ENCODE measurements at places on chromosomes 2 and 18.

- no peak for DNase-seq
These were observed 1.3 kb upstream of the LRP2 start for GRCh38 chr2:169363560-169364150.

- no peak for DNase-seq
These were observed 1650.9 kb upstream of the TMEFF2 start for GRCh38 chr2:193845604-193846003.

- no peak for DNase-seq
These were observed 567.6 kb downstream of the KCNJ3 start for GRCh38 chr2:155266109-155266508.

DNA sequence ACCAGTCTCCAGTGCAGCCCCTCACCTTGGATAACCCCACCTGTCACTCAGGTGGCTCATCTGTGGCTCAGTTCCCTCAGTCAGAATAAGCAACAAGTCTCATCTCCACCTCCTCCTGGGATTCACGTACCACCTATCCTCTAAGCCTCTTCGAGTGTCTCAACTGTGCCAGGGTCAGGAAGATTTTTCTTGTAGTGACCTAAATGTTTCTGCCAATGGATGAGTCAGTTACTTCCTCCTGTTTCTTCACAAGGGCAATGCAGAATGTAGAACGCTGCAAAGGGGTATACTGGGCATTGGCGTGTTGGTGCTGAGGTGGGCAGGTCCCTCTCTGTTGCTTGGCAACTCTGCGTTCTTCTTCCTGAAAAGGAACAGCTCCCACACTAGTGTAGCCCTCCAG, 213.3 kb upstream of the CXCR4 start:
- DNase-seq, result no peak

GRCh38 chr2:230439590-230439989, 23.6 kb downstream of the SP100 start:
- DNase-seq, result no peak

DNA sequence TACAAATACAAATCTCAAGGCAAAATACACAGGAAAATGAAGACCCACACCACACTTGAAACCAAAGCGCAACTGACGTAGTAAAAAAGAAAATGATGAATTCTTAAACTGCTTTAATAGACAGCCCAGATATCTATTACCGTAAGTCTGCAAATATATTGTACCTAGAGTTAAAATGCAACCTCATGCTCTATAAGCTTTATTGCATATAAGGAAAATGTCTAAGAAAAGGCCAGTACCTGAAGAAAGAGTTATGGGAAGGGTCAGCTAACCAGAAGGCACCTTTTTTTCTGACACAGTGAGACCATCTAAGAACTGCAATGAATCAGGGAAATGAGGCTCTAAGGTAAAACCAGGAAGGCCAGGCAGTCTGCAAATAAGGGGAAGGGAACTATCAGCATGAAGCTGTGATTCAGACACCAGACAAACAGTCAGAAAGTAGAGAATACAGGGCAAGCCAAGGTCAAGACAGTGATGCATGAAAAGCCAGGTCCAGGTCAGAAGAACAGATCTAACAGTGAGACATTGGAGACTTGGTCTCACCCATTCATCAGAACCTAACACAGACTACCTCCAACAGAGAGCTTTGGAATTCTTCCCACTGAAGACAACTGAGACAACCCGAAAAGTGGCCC, 46.9 kb downstream of the PDE11A start:
- no peak for DNase-seq

DNA sequence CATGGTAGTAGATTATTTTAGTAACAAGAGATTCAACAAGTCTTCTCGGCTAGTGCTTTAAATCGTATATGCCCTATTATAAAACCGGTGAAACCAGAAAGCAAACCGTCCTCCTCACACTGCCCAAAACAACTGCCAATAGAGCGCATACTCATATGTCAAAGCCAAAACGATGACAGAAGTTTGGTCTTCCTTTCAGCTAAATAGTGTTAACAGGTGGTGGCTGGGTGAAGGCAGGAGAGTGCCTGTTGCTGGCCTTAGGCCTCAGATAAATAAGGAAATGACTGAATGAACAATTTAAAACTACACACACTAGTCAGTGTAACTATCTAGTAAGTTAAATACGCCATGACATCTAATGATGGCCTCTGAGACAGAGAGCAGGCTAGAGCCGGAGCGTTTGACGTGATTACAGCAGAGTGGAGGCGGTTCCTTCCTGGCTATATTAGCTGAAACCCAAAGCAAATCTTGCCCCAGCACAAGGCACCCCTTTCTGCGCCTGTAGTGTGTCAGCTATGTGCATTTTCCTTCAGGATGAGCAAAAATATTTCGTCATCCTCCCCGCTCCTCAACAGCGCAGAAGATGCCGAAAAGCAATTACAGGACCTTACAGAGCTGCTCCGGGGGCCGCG, 1.6 kb downstream of the LONRF2 start:
- peak; percentile 28 for DNase-seq

DNA sequence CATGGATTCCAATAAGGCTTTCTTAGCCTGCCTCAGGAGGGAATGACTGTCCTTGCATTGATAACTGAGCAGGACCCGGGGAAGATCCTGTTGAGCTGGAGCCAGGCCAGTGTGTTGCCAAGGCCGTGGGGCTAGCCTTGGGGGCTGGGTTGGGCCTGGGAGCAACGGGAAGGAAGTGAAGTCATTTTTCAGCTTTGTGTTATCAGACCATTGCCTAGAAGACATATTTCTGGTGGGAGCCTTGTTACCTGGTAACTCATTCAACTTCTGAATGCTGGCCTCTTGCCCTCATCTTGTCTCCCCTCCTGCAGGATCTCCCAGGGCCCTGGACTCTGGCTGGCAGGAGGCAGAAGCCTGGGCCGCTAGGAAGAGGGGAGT, 92.7 kb upstream of the MGAT5 start:
- DNase-seq, result no peak

GRCh38 chr2:149027590-149028250, 10.8 kb upstream of the LYPD6B start:
- DNase-seq, result no peak

- no peak for DNase-seq
These were observed 49.1 kb downstream of the ASXL3 start for GRCh38 chr18:33627114-33627513.

- peak; percentile 84 for DNase-seq
These were observed 4.3 kb downstream of the PMAIP1 start for GRCh38 chr18:59904011-59904601.

- peak; percentile 60 for DNase-seq
These were observed 192.8 kb downstream of the MTX2 start for GRCh38 chr2:176461809-176462670.

DNA sequence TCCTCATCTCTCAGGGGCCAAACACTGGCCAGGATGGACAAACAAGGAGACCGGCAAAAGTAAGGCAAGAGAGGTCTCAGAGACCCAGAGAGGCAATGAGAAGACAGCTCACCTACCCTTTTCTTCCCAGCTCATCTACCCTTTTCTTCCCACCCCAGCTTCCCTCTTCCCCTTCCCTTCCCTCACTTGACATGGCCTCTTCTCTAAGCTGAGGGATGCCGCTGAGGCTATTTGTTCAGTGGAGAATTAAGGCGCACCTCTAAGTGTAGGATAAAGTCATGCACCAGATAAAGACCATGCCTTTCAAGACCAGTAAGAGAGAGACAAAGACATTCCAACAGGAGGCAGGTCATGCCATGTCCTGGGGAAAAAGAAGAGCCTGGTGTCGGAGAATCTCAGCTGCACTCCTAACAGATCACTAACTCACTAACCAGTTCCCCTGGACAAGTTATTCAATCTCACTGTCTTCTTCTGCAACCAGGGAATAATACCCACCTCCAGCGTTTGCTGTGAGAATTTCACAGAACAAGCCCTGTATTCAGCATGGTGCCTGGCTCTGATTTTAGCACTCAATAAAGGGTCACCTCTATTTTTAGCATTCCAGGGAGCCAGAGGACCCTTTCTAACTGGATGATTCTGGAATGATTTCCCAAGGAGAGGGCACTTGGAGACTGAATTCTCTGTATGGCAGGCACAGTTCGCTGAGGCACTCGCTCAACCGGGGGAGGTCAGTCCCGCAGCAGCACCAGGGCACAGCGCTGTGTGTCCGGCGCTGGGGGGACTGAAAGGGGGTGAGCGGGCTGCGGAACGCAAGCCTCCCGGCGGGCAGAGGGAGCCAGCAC, 3.0 kb upstream of the FOSL2 start:
- DNase-seq, result no peak

GRCh38 chr2:218540015-218540414, 28.1 kb downstream of the USP37 start:
- DNase-seq, result peak; percentile 42

DNA sequence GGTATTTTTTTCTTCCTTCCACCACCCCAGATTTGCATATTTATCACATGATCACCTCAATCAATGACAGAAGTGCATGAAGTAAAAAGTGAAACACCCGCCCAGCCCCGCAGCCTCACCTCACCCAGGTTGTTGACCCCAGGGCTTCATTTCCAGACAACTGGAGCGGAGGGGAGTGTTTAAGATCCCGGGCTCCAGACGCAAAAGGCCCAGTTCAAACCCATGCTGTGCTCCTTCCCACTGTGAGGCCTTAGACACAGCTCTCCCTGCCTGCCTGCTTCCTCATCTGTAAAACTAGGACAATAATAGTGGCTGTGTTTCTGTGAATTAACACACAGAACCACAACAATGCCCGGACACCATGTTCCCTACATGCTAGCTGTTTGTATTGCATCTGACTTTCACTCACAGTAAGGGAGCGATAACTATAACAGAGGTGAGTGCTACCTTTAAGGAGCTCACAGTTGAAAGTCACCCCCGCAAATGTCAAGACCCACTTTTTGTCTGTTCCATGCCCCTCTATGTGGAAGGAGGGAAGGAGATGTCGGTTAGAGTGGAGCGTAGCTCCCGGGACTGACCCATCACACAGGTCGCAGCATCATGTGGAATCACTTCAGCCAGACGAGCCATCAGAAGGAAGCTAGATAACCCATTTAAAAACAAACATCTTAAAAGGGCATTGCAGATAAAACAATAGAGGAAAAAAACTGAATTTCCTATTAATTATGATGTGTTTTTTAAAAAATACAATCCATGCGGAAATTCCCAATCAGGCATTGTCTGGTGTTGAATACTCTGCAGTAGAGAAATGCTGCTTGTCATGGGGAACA, 77.5 kb upstream of the DAPL1 start:
- DNase-seq, result no peak

DNA sequence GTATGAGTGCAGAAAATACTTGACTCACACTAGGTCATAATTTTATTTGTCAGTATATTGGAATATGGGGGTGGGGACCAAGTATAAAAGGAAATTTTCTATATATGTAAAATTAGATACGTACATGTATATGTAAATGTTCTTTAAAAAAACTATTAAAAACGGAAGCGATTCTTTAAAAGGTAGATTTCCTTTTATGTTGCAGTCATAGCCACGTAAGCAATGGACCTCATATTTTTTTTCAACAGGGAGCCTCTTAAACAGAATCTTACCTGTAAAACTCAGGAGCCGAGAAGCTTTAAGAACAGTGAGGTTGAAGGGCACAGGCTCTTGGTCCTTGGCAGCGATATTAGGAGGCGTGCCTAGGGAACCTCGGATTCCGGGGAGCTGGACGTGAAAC, 3.3 kb downstream of the RHBDD1 start:
- DNase-seq, result no peak

DNA sequence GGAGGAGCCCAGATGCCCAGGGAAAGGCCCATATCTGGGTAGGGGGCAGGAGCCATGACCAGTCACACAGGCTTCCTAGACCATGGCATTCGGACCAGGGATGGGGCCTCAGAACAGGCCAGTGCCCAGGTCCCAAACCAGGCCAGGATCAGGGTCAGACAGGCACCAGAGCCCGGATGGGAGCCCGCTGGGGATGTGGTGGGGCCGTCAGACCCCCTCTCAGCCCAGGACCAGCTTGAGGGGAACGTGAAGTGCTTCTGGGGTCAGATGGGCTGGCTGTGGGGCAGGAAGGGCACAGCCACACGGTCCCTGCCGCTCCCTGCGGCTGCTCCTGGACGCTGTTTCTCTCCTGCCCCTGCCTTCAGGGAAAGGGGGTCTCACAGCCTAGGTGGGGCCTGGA, 39.1 kb downstream of the SNED1 start:
- no peak for DNase-seq

DNA sequence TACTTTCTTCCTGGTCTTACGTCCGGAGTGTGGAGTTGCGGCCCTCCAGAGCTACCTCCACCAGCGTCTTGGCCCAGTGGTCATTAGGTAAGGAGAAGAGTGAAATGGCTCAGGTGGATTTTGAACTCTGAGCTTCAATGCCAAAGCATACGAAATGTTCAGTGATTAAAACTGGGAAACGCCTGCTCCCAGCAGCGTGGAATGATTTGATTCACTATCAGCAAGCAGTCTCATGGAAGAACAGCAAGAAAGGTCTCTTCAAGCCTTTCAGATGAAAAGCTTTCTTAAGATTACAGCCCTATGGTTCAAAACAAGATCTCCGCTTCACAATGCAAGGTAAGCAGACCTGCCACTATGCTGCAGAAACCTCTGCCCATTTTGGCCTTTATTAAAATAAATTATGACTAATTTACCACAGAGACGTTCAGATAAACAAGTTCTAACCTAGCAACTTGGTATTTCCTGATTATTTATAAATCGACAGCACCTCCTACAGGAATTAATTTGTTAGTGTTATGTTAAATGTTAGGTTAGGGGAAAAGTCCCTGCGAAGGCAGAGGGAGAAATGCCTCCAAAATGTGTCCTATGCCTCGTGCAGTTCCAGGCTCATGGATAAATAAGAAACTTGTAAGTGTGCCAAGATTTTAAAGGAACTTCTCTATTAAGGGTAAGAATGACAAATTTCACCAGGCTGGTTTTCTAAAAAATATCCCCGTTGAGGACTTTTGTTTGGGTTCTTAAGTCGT, 10.1 kb downstream of the SP9 start:
- DNase-seq, result peak; percentile 45

DNA sequence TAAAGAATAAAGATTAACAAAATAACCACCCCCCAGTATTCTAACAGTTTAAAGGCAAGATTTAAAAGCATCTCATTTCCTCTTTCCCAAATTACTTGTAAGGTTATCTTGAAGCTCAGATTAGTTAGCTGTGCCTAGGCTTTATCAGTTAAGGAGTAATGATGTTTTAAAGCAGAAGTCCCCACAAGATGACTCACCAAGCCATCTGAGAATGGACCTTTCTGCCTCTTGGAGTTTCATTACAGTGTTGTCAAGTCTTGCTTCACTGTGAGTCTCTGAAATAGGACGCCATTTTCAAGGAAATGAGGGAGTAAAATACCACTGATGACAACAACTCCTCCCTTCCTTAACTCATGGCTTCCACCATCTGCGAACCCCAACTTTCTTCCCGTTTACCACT, 35.9 kb downstream of the ZNF385B start:
- DNase-seq, result peak; percentile 5

GRCh38 chr2:8222979-8223694, 458.7 kb upstream of the ID2 start:
- no peak for DNase-seq

- DNase-seq, result no peak
These were observed 21.9 kb upstream of the CHRNA1 start for GRCh38 chr2:174786066-174786725.

- DNase-seq, result peak; percentile 62
These were observed 507 bp downstream of the PKP4 start for GRCh38 chr2:158457092-158457825.

GRCh38 chr18:32425466-32425865, 45.2 kb downstream of the GAREM1 start:
- peak; percentile 19 for DNase-seq

GRCh38 chr2:237466211-237466610, 20.8 kb upstream of the MLPH start:
- DNase-seq, result peak; percentile 97

GRCh38 chr2:136305517-136306192, 187.7 kb upstream of the CXCR4 start:
- no peak for DNase-seq
